ENCODE measurements at places on chromosomes 13 and 19. TPM values are rescaled to one million over a fixed set of nuclear protein-coding genes. Genes with fewer than 3 reads are reported as not detected.
A peak's percentile ranks its signal among the peaks of the same experiment; 100 is the strongest.

- DNase-seq: no peak
Observed at GRCh38 chr19:48852292-48852691, 16.0 kb upstream of the HSD17B14 start.

GRCh38 chr13:109241160-109241559 lies 545.2 kb downstream of the IRS2 start:
- no peak for DNase-seq

Gene IGFL3
- not detected for total RNA-seq

DNA sequence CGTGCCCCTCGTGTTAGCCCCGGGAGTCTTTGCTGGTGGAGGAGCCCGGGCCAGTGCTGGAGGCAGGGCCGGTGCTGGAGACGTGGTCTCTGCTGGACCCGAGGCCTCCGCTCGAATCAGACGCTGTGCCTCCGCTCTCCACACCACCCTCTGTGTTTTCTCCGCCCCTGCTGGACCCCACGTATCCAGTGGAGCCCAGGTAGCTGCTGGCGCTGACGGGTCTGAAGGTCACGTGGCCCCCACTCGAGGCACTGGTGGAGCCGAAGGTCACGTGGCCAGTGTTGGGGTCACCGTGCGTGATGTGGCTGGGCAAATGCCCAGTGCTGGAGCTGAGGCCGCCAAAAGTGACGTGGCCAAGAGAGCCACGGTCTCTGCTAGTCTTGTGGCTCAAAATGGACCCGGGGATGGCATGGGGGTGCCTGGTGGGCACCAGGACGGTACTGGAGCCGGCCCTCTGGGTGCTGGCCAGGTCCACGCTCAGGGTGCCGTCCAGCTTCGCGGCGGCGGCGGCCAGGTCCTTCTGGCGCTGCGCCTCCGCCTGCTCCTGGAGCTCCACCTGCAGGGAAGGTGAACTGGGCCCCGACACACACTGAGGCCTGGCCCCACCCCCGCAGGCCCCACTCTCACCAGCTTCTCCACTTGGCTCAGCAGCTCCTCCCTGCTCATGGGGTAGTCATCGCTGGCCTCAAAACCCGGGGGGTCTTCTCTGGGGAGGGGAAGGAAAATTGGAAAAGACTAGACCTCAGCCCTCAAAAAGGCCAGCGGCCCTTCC lies 27.3 kb downstream of the ZNF114 start:
- DNase-seq: no peak

DNA sequence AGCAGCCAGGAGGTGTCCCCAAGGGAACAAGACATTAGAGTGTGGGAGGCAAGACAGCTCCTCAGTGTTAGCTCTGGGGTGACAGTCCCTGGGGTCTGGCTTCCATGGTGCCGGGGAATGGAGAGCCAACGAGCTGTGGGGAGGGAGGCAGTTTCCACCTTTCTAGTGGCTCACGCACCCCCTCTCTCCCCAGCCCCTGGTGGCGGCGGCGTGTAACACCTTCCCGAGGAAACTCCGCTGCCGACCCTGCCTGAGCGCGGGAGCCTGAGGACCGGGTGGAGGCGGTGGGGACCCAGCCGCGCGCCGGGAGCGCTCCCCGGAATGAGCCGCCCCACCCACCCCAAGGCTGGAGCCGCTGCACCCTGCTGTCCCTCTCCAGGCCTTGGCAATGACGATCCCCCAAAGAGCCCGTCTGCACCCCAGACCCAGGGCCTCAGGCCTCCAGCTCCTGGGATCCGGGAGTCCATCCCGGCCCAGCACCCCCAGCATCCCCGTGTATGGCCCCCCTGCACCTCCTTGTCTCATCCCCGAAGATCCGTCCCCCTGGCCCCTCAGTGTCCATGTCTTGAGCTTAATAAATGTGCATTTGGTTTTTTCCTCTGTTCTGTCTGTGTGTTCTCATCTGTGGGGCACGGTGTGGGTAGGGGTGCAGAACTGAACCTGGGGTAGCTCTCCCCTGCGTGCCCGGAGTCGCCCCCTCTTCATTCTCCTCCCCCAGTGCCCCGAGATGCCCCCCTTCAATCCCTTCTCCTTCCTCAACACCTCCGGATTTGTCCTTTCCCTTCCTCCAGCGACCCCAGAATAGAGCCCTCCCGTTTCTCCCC lies 622 bp upstream of the FXYD5 start:
- DNase-seq: no peak

Gene PEG3
- 155 TPM for total RNA-seq

Gene DMKN
- 7.9 TPM for total RNA-seq

GRCh38 chr19:18789883-18790565 lies 1.1 kb downstream of the COMP start:
- no peak for DNase-seq

DNA sequence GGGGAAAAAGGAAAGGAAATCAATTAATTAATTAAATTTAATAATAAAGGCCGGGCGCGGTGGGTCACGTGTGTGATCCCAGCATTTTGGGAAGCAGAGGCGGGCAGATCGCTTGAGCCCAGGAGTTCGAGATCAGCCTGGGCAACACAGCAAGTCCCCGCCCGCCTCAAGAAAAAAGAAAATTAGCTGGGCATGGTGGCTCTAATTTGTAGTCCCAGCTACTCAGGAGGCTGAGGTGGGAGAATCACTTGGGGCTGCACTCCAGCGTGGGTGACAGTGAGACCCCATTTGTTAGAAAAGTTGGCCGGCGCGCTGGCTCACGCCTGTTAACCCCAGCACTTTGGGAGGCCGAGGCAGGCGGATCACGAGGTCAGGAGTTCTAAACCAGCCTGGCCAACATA lies 733 bp upstream of the CD320 start:
- DNase-seq: no peak

DNA sequence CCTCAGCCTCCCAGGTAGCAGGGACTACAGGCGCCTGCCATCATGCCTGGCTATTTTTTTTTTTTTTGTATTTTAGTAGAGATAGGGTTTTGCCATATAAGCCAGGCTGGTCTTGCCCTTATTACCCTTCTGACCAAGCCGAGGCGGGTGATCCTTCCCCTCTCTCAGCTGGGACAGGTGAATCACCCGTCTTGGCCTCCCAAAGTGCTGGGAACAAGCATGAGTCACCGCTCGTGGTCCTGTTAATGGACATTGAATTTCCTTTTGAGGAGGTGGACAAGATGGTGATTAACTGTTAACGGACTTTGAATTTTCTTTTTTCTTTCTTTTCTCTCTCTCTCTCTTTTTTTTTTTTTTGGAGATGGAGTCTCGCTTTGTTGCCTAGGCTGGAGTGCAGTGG lies 10.6 kb downstream of the CD70 start:
- no peak for DNase-seq

DNA sequence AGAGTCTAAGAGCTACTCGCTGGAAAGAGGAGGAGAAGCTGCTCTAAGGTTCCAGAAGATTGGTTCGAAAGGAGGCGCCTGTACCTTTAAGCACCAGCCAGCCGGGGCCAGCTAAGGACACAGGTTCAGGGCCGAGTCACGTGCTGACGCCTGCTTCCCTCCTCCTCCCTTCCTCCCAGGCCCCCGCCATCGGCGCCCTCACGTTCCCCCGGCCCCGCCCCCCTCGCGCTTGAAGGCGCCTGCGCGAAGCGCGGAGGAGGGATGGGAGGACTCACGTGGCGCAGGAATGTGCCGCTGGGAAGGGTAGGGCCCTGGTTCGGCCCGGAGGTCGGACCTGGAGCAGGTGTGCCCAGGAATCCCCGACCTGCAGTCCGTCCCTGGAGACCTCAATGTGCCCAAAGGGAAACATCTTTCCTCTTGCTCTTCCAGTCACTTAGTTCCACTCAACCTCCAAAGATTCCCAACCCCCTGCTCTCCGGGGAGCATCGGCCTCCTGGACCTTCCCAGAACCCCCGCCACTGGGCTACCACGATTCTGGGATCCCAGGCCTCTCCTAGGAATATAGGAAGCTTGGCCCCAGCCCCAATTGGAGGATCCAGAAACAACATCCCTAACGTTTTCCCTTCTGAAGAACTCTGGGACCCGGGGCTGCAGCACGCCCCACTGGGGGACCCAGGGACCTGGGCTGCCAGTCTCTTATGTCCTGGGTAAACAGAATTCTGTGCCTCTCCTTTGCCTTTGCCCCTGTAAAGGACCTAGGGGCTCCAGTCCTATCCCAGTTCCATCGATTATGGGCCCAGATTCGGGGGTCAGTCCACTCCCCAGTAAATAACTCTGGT lies 2.5 kb downstream of the DBP start:
- DNase-seq: peak; percentile 99

Gene ZNF563
- total RNA-seq: 29.1 TPM

DNA sequence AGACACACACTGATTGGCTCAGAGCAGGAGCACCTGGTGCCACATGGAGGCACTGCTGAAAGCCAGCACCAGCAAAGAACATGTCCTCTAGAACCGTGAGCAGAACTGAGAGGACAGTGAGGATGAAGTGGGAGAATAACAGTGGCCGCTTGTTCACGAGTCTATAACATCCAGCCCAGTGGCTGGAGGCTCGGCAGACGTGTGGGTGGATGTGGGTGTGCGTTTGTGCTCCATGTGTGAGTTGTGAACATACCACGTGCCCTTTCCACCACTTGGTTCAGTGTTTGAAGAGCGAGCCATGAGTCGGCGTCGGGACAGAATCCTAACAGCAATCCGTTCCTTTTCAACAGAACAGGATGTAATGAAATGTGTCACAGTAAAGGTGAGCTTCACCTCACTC lies 113.0 kb downstream of the SOX1 start:
- DNase-seq: no peak

GRCh38 chr13:32783067-32783466 lies 196.8 kb downstream of the PDS5B start:
- no peak for DNase-seq

Gene CAPN12
- 5.5 TPM for total RNA-seq

DNA sequence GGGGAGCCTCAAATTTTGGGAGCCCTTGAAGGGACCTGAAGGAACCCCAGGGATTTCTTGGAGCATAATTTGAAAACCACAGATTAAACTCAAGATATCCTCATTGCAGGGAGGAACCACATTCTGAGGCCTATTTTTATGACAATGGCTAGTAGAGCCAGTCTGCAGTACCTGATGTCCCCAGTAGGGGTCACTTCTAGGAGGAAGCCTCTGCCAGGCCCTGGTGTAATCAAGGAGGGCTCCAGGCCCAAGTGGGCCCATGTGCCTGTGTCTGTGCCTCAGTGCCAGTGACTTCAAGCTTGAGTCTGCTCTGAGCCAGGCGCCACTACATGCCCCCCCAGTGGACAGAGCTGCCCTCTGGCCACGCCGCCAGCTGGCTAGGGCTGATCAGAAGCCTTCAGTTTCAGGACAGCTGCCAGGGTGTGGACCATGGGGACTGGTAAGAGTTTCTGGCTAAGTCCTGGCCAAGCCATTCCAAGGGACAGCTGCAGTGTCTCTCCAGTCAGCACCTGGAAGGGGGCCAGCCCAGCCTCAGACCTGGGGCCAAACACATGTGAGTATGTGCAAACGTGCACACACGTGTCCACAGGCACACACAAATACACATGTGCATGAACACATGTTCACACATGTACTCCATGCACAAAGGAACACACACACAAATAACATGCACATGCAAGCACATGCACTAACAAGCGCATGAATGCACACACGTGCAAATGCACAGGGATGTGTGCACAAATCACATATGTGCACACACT lies 20.5 kb upstream of the SLC7A10 start:
- DNase-seq: no peak

DNA sequence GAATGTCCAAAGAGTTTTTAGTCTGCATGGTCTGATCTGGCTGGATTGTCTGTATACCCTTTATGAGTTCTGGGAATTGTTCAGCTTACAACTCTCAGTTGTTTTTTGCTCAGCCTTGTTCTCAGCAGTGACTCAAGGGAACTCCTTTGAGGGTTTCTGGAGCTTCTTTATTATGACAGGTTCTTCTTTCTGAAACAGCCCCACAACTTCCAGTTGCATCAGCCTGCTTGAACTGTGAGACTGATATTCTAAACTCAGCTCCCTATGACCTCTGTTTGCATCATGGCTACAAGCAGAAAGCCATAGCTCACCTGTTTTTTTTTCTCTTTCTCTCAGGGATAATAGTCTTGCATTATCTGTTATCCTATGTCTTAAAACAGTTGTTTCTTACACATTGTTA lies 85.0 kb downstream of the TDRD3 start:
- no peak for DNase-seq

- no peak for DNase-seq
Observed at GRCh38 chr19:11225172-11225571, 14.2 kb upstream of the ANGPTL8 start.

Gene CASP14
- total RNA-seq: 0.12 TPM

- DNase-seq: no peak
Observed at GRCh38 chr13:26494571-26495195, 62.8 kb upstream of the WASF3 start.

Gene RGL3
- total RNA-seq: 3.6 TPM

DNA sequence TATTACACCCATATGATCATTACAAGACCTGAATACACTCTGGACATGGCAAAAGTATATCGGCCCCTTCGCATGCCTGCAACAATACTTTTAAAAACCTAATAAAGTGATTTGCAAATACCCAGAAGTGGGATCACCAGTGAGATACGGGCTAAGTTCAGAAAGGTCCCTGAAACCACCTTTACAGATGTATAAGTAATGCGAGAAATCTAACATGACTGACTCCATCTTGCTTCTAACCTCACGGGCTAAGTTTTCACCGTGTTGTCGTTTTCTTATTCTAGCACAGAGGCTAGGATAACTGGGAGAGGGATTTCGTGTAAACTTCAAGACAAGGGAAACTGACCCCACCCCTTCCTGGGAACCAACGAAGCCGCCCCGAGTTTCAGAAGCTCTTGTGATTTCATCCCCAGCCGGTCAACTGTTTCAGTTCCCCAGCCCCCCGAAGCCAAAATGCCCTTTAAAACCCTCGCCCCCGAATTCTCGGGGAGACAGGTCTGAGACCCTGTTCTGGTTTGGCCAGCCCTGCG lies 703 bp downstream of the NEK3 start:
- peak; percentile 70 for DNase-seq

DNA sequence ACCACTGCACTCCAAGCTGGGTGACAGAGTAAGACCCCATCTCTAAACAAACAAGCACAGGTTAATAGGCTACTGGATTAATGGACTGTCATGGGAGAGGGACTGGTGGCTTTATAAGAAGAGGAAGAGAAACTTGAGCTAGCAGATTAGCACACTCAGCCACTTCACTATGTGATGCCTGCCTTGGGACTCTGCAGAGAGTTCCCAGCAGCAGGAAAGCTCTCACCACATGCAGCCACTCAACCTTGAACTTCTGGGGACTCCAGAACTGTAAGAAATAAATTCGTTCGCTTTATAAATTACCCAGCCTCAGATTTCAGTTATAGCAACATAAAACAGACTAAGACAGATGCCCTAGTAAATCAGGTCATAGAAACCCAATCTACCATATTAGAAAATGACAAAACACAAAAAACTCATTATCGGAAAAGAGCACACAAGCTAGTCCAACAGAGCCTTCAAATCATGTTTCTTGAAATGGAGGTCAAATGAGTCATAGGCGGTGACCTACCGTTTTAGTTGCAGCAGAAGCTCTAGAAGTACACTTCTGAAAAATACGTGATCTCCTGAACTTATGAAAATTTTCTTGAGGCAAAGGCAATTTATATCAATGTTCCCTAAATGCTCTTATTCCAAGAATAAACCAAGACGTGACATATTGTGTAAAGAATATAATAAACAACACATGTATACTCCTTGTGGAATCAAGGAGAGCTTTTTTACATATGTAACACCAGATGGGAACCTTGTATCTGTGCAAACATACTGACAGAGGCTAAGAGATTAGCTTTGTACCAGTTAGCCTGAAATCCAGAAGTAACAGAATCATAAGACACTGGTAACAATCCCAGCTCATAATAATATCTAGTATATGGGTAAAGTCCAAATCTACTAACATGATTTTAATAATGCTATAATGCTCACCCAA lies 340.9 kb upstream of the SGCG start:
- DNase-seq: no peak

Gene ODAD3
- total RNA-seq: 14.8 TPM

- DNase-seq: no peak
Observed at GRCh38 chr19:46195104-46195503, 34.4 kb upstream of the IGFL1 start.

- DNase-seq: no peak
Observed at GRCh38 chr13:99000137-99000536, 22.3 kb upstream of the DOCK9 start.
